Right lobe of liver (tissue), 6 donors: ENCODE measurements at places on chromosomes 12 and 14. TPM values are rescaled to one million over a fixed set of nuclear protein-coding genes. Genes with fewer than 3 reads are reported as not detected.

DNA sequence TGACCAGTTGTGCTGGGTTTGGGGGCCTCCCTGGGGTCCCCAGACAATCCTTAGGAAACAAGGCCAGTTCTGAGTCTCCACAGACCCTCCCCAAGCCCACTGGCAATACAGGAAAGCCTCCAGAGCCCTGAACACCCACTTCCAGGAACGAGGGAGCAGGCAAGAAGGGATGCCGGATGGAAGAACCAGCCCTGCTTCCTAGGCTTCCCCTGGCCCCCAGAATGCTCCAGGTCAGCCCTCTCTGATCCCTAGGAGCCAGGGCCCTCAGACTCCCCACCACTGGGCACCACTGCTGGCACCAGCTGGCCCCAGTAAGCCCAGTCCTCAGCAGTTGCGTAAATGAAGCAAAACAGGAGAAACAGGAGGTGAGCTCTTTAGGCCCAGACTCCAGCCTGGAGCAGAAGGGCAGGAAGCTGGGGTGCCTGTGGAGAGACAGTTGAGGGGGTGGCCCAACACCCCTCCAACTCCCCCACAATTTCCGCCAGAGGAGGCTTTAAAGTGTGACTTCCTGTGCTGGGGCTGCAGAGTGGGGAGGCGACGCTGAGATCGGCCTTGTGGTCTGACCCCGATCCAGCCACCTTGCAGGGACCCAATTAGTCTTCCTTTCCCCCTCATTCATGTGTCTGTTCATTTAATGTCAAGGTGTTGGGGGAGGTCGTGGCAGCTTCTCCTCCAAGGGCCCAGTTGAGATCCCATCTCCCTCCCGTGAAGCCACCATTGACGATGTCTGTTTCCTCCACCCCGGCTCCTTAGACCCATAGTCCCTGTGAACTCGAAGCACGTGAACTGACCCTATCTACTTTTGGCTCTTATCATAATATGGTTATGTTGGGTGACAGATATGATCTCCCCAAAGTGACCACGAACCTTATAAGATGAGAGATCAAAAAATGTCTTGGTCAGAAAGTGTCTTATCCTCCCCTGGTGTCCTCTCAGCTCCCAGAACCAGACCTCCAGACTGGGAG, 4.7 kb downstream of the TNFRSF1A start:
- peak; percentile 53 for DNase-seq

DNA sequence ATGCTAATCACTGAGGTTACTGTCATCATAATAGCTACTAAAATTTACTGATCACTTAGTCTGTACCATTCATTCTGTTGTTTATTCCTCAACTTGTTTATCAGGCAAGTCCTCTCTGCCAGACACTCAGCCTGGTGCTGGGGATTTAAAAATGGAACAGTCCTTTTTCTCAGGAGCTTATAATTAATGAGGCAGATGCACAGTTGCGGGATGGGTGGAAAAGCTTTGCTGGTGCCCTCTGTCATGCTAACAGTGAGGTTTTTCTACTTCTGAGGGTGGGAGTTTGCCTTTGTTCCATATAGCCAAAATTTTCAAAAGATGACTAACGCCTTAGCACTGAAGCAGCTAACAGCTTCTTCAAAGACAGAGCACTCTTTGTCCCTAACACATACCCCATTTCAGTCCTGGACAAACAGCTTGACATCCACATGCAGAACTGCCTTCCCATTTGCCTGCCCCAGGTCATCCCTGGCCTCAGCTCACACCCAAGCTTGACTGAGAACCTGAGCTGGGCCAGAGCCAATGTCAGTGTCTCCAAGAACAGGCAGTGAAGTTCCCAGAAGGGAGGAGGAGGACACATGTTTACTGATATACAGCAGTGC, 30.8 kb upstream of the HSPB8 start:
- DNase-seq: no peak

CLEC2A gene
- total RNA-seq: not detected

DNA sequence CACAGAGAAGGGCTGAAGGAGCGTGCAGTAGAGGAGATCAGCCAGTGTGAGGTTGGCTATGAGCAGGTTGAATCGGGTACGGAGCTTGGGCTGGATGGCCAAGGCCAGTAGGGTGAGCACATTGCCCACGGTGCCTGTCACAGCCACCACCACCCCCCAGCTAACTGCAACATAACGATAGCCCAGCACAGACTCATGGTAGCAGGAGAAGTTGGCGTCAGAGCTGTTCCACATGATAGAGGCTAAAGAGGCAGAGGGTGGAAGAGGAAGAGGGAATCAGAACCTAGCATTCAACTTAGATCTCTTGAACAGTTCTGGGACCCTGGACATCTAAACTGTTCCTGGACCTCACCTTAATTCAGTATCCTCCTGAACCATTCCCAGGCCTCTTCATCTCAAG, 668 bp downstream of the GPR84 start:
- no peak for DNase-seq

KRT2 gene
- total RNA-seq: not detected

TTLL5 gene
- 12.6 TPM for total RNA-seq

MGP gene
- 7.4 TPM for total RNA-seq

DNA sequence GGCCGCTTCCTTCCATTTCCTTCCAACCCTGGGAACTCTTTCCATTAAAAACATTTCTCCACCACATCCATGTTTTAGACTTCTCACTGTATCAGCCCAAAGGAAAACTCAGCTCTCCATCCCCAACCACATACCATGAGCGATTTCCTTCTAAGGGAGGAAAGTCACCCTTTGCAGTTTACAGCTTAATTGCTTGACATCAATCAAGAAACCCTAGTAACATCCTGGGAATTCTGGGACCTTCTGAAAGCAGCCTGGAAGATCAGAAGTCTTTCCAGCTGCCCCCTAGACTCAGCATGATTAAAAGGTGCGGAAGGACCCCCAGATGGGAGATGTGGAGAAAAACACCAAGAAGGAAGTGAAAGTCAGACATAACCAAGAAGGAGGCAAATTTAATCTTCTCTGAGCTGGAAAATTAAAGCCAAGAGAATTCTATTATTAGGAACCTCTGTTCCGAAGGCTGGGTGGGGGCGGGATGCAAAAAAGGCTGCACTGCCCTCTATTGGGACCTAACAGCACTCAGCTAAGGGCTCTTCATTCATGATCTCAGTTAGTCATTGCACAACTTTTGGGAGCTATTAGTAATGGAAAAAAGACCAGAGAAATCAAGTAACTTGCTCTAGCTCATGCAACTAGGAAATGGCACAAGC, 73.3 kb upstream of the PLXNC1 start:
- peak; percentile 62 for DNase-seq

SERPINA1 gene
- total RNA-seq: 39,670 TPM

DNA sequence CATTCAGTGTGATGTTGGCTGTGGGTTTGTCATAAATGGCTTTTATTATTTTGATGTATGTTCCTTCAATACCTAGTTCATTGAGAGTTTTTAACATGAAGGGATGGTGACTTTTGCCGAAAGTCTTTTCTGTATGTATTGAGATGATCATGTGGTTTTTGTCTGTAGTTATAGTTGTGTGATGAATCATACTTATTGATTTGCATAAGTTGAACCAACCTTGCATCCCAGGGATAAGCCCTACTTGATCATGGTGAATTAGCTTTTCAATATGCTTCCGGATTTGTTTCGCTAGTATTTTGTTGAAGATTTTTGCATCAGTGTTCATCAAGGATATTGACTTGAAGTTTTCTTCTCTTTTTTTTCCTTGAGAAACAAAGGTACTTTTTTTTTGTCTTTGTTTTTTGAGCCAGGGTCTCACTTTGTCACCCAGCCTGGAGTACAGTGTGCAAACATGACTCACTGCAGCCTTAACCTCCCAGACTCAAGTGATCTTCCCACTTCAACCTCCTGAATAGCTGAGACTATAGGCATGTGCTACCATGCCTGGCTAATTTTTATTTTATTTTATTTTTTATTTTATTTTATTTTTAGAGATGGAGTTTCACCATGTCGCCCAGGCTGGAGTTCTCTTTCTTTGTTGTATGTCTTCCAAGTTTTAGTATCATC, 121.3 kb downstream of the FUT8 start:
- DNase-seq: no peak

C12orf54 gene
- total RNA-seq: not detected

DNA sequence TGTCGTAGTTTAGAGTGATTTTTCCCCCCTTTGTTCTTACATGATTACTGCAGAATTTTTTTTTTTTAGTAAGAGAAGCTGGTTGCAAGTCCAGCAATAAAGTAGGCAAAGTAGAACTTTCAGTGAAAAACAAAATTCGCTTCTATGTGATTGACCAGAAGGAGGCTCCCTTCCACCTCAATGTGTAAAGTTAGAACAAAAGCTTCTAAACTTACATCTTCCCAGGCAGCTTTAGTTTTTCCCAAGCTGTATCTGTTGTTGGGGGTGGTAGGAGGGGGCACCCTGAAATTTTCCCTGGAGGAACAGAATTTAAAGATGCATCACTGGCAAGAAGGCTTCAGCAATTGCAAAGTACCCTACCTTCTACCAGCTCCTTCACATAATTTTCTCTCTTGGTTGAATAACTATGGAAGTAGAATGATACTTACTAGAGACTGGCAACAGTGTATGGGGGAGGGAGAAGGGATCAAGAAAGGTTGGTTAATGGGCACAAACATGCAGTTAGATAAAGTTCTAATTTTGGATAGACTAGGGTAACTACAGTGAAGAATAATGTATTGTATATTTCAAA, 87.3 kb upstream of the E2F7 start:
- DNase-seq: no peak

NAB2 gene
- 6.2 TPM for total RNA-seq

GRCh38 chr12:104701756-104702155, 245.0 kb downstream of the CHST11 start:
- no peak for DNase-seq

GLT8D2 gene
- 0.44 TPM for total RNA-seq

ZDHHC22 gene
- total RNA-seq: not detected

DNA sequence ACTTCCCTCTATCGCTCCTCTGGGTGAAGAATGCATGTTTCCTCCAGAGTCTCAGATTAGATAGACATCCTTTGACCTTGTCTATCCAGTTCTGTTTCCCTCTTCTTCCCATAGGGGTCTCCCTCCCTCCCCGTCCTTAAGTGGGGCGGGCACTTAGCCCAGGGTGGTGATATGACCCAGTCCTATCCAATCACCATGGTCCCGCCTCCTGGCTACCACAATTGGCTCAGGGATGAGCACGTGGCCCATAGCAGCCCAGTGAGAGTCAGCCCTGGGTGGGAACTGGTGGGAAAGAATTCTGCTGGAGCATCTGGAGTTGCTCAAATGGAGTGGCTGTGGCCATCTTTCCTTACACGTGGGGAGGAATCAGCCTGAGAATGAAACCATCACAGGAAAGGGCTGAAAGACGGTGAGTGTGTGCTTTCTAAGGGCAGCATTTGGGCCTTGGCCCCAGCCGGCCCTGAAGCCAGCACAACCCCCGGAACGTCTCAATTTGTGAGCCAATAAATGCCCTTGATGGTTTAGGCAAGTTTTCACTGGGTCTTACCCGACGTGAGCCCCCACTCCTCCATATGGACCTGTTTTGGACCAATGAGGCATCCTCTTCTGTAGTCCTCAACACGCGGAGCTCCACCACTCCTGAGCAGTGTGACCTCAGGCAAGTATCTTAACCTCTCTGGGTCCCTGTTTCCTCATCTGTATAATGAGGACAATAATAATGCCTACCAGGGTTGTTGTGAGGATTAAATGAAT, 14.4 kb upstream of the MLXIP start:
- peak; percentile 71 for DNase-seq

DNA sequence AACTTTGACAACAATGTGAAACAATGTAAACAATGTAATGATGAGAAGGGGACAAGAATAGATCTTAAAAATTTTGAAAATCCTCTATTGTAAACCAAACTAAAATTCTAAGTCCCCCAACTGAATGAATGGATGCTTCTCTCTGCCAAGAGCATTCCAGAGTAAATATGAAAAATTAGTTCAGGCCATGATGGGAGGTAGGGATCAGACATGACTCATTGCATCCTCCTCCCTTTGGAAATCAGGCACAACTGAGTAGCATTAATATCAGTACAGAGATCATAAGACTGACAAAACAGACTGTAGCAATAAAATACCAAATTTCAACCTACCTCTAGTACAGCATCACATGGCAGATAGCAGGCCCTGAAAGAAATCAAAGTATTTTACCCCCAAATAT, 559.9 kb downstream of the C12orf50 start:
- no peak for DNase-seq

- DNase-seq: no peak
Observed at GRCh38 chr14:99065551-99065950, 206.4 kb downstream of the BCL11B start.

DNA sequence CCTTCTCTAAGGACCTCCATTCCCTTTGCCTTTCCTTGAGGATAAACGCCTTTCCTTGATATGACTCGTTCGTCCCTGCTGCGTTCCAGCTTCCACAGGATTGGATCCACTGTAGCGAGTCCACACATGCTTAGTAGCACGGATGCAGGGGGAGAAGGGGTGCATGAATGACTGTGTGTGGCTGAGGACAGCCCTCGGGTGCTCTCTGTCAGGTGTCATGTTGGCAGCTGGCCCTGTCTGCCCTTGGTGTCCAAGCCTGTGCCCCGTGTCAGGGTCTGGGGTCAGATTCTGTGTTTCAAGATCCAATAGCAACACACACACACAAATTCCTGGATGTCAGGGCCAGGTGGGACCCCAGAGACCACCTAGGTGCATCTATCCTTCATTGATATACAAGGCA, 17.5 kb upstream of the KRT80 start:
- DNase-seq: peak; percentile 4

PRB4 gene
- total RNA-seq: not detected

FKBP4 gene
- total RNA-seq: 32.8 TPM

DNA sequence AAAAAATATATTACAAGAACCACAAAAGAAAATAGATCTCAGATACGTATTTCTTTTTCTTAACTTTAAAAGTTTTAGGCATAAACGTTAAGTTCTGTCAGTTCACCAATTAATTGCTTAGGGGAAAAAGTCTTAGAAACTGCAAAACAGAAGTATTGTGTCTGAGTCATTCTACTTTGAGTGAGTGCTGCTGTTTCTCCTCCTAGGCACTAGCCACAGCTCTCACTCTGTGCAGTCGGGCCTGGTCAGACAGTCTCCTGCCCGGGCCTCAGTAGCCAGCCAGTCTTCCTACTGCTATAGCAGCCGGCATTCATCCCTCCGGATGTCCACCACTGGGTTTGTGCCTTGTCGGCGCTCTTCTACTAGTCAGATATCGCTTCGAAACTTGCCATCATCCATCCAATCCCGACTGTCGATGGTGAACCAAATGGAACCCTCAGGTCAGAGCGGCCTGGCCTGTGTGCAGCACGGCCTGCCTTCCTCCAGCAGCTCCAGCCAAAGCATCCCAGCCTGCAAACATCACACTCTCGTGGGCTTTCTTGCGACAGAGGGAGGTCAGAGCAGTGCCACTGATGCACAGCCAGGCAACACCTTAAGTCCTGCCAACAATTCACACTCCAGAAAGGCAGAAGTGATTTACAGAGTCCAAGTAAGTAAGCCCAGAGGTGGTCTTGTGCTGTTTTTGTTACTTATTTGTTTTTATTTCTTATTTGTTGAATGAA, 201.3 kb downstream of the PCNX1 start:
- DNase-seq: no peak

- DNase-seq: no peak
Observed at GRCh38 chr12:67434671-67435370, 165.7 kb downstream of the CAND1 start.

SIRT4 gene
- 4.1 TPM for total RNA-seq

DNA sequence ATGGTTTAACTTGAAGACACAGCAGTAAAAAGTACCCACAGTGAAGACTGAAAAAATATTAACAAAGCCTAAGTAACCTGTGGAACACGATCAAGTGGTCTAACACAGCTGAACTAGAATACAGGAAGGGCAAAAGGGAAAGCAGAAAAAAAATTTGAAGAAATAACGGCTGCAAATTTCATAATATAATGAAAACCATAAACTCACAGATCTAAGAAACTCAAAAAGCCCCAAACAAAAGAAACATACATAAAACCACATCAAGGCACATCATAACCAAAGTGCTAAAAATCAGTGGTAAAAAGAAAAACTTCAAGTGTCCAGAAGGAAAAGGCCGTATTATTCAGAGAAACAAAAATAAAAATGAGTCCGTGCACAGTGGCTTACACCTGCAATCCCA, 30.9 kb downstream of the SPPL3 start:
- no peak for DNase-seq
